ENCODE measurements at places on chromosomes 2 and 18. TPM values are rescaled to one million over a fixed set of nuclear protein-coding genes. Genes with fewer than 3 reads are reported as not detected.

Gene ANXA4
- total RNA-seq: 31.0 TPM

Gene CDC42EP3
- total RNA-seq: 166 TPM

Gene MTLN
- 38.4 TPM for total RNA-seq

Gene TGOLN2
- total RNA-seq: 96.8 TPM

Gene PSMD14
- 94.4 TPM for total RNA-seq

- no peak for DNase-seq
Observed at GRCh38 chr2:109450574-109451273, 163.0 kb downstream of the SEPTIN10 start.

DNA sequence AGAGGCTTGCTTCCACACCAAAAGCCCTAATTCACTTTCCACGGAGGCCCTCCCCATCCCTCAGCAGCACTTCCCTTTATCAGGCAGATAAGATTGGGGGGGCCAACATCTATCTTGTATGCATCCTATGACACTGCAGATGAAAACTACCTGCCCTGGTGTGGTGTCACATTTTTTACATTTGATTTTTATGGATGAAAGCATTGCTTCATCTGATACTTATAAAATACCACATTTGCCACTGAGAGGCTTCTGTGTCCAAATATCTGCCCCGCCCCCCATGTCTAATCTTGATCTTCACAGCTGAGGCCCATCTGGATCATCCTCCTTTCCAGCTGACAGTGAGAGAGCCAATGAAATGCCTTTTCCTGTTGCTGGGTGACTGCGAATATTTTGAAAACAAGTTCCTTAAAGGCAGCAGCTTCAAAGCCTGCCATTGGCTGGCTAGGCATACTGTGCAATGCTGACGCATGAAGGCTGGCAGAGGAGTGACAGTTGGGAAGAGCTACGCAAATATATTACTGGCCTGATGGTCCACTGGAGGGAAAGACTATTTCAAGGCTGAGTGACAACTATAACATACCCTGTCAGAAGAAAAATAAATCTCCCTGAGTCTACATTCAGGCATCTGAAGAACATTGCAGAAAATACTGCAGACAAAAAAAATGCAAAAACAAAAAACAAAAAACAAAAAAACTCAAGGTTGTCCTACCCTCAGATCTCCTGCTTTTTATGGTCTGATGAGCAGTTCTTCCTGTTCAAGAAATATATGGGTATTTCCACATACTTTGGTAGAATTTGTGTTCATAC, 318.7 kb downstream of the PDE11A start:
- peak; percentile 78 for DNase-seq

- peak; percentile 75 for DNase-seq
Observed at GRCh38 chr2:217650716-217651360, 352.0 kb downstream of the TNS1 start.

DNA sequence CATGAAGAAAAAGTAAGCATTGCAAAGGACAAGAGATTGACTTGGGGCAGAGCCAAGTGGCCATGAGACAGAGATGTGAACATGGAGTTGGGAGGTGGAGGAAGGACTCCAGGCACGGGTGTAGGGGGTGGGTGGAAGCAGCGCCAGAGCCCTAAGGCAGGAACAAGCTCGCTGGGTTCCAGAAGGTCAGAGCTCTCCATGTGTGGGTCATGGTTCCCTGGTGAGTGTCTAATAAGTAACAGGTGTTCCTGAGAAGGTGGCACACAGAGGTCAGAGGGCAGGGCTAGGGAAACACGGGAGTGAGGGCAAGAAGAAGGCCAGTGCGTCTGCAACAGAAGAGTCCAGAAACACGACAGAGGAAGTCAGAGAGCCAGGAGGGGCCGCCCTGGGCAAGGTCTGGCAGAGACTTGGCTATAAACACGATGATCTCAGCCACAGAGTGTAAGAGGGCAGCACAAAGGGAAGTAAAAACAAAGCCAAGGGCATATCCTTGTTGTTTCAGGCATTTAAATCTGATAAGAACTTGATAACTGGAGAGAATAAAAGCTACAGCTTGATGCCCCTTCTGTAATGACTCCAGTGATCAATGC, 260.8 kb downstream of the TGIF1 start:
- peak; percentile 56 for DNase-seq

DNA sequence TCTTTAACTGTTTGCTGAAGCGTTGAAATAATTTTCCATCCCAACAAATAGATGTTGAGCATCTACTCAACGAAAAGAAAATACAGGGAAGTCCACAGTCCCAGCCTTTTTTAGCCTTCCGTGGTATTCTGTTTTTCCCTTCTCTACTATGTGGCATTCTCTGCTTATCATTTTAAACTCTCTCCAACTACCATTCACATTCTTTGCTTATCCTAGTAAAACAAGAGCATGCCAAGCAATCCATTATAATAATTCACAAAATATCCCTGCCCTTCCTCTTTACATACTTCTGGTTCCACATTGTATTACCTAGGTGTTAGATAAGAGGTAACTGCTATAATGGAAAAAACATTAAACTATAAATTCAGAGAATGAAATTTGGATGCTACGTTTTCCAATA, 1.6 kb upstream of the SESTD1 start:
- no peak for DNase-seq

DNA sequence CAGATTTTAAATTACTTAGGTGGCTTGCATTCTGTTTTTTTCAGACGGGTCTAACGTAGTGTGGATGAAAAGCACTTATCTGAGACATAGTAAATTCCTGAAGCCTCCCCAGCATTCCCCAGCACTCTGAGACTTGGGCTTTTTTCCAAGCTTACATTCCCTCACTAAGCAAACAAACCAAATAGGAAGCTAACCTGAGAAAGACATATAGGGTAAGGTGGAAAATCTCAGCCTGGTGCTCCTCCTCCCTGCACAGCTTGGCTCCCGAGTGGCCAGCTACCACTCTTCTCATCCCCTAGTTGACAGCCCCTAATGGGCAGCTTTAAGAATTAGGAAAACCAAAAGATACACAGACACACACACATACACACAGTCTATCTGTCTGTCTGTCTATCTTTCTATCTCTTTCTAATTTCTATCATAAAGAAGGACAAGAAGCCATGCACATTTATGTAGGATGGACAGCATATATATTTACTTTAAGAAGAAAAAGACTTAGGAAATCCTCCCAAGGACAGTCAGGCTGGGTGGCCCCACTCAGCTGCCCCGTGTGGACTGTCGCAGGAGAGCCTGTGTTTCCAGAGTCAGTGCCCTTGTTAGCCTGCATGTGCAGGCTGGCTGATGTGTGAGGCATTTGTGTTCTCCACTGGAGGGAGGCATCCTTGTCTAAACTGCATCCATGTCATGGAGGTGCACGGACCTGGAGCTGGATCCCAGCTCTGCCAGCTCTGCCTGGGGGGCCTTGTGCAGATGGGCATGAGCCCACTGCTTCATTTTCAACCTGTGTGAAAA, 8.2 kb downstream of the CNNM3 start:
- no peak for DNase-seq

- DNase-seq: no peak
Observed at GRCh38 chr18:36009214-36009613, 36.7 kb downstream of the RMP24 start.

- no peak for DNase-seq
Observed at GRCh38 chr2:62309465-62310091, 113.7 kb downstream of the B3GNT2 start.

DNA sequence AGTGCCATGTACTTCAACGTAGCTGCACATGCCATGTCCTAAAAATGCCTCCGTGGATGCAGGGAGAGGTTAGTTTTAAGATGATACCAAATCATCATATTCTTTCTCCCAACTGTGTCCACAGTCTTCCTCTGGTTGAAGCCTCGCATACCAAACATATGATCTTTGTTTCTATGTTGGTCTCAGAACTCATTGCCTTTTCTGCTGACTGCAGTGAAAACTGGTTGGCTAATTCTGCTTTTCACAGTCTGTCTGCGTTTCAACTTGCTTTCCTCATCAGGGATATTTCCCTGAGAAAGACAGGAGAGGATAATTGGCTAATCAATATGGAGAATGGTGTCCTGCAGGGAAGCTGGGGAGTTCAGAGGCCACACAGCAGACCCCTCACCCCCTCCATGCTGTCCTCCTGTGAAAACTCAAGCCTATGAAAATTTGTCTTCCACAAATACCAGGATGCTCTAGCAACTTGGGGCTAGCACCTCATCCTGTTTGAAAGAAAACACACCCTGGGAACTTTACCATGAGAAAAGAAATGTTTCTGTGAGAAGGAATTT, 192.2 kb upstream of the PXDN start:
- no peak for DNase-seq

- peak; percentile 53 for DNase-seq
Observed at GRCh38 chr18:28147674-28148171, 29.2 kb downstream of the CDH2 start.

GRCh38 chr2:129006135-129006886, 687.6 kb upstream of the HS6ST1 start:
- no peak for DNase-seq

- no peak for DNase-seq
Observed at GRCh38 chr2:217113491-217113890, 253.6 kb upstream of the TNP1 start.

DNA sequence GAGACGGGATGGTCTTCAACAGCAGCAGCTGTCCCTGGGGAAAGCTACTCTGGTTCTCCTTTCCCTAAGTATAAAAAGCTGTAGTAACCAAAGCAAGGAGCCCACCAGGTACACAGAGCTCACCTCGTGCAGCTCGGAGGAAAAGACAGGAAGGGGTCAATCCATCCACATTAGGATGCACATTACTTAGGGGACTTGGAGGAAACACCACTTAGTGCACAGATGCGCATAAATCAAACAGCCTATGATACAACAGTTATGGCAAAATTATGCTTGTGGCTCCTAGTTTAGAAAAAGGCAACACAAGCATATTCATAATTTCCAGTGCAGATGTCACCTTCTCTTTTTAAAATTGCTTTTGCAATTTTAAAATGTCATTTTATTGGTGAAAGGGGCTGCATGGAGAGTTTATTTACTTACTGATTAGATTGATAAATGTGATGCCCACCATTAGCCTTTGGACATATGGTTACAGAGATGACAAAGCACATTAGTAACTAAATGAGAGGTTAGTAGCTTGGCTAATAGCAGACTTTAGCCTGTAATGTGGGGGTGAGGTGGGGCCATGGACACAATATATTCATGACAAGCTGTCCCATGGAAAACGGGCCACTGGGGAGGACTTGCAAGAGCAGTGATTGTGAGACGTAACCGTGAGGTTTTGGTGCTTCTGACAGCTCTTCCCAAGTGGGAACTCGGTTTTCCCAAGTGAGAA, 199.8 kb downstream of the MYT1L start:
- no peak for DNase-seq

DNA sequence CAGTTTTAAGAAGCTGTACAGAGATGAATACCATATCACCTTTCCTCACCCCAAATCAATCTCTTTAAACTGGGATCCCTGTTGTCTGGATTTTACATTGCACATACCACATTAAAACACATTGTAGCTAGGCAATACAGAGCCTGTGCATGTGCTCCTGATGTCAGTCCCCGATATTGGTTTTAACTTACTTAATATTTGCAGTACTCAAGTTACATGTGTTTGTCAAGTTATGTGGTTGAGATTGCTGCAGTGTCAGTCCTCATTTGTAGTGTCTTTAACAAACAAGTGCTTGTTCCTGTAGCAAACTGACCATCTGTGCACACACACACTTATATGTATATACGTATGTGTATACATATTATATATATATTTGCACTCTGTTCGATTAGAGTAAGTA, 10.4 kb upstream of the UBE2E3 start:
- DNase-seq: no peak

DNA sequence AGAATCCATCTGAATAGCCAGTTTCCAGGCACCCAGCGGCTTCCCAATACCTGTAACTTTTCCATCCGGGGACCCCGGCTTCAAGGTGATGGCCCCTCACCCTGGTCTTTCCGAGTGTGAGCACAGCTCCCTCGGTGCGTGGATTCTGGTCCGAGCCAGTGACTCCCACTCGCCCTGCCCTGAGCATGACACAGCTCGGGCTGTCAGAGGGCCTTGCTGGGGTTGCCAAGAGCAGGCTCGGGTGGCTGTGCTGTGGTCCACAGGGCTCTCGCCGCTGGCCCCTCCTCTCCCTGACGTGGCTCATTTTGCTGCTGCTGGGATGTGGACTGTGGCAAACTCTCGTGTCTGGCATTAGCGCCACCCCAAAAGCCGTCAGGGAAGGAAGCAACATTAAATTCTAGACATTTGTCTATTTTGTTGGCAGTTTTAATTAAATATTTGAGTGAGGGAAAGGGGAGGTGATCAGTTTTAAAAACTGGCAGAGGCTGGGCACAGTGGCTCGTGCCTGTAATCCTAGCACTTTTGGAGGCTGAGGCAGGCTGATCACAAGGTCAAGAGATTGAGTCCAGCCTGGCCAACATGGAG, 5.6 kb upstream of the ESPNL start:
- DNase-seq: no peak

GRCh38 chr2:37283207-37283606, 41.4 kb downstream of the PRKD3 start:
- peak; percentile 93 for DNase-seq

DNA sequence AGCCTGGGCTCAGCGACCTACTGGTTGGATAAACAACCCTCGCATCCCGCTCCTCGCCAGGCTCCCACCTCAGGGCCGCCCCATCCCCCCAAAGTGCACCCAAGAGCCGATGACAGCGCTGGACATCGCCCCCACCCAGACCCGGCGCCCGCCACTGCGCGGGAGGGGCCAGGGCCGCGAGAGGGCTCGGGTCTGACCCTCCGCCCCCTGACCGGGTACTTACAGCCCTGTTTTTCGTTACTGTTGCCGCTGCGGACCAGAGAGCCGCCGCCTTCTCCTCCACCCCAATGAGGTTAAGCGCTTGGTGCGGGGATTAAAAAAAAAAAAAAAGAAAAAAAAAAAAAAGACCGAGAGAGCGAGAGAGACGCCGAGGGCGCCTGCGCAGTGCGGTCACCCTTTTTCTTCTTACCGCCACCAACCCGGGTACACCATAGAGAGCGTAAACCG, at the start of gene CLASP1:
Gene CLASP1 (minus strand): TSS at position 314 of the 447 bp plus-strand sequence. CDS start 43,567 bp downstream, outside the sequence.
- DNase-seq: peak; percentile 70

GRCh38 chr2:189147361-189147760, 32.2 kb downstream of the COL5A2 start:
- DNase-seq: peak; percentile 80

GRCh38 chr2:45905632-45905958, 254.1 kb downstream of the PRKCE start:
- DNase-seq: no peak

DNA sequence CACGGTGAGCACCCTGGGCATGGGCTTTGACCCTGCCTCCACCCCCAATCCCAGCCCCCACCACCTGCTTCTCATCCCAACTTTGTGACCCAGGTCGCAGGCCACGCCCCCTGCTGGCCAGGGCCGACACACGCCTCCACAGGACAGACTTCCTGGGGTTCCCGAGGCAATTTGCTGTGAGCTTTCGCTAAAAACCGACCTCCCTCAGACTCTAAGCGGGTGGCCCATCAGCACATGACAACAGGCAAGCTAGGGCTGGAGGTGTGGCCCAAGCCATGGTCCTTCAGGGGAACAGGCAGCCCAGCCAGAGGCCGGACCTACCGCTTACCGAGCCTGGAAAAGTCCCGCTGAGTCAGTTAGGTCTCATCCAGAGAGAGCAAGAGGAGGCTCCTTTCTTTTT, 31.9 kb downstream of the C1QL2 start:
- peak; percentile 45 for DNase-seq

DNA sequence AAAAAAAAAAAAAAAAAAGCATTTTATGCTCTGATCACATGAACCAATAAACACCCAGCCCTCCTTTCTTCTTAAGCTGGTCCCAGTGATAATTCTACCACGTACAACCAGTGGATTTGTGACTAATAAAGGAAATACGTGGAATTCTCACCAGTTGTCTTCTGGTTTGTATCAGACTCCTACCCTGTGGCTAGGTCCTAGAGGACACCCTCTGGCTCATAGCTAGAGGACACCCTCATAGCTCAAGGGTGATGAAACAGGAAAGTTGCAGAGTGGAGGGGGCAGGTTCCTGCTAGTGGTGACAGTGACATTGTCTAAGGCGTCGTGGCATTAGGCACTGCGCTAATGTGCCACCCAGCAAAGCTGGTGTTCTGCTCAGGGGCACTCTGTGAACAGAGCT, 167.8 kb downstream of the BCL11A start:
- DNase-seq: peak; percentile 43

Measured in GM23248 (cell line).